Activated CD4-positive, alpha-beta memory T cell treated with anti-CD3 and anti-CD28 coated beads for 36 hours (primary cell): ENCODE measurements at places on chromosomes 5 and 9.

DNA sequence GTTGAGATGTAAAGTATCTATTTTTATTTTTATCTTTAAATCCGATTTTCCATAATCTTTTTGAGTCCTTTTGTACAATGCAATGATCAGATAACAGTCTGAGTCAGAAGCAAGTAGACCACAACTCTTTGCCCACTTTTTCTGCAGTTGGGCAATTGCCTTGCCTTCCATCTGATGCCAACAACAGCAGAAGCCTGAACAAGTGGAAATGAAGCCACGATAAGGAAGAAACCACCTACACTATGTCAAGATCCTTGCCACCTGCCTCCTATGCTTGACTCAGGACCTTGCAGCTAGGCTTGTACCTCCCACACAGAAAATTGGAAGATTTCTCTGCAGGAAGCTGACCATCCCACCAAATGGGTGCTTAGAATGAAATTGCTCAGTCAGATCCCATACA, 78.6 kb downstream of the ANXA1 start:
- DNase-seq = no peak

DNA sequence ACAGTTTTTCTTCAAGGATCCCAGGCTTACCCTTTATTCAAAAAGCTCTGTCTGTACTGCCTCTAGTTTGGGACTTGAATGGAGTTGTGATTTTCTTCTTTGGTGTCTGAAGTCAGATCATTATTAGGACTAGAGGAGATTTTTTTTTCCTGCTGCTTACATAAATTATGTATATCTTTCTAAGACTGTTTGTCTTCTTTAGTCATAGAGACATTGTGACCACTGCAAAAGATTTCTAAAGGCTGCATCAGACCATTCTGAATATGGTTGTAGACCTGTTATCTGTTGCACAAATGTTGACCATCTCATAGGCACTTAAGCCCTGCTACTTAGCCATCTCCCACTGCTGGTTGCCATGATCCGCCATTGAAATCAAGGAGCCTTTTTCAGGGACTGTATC, 238.5 kb upstream of the SMARCA2 start:
- DNase-seq = no peak

DNA sequence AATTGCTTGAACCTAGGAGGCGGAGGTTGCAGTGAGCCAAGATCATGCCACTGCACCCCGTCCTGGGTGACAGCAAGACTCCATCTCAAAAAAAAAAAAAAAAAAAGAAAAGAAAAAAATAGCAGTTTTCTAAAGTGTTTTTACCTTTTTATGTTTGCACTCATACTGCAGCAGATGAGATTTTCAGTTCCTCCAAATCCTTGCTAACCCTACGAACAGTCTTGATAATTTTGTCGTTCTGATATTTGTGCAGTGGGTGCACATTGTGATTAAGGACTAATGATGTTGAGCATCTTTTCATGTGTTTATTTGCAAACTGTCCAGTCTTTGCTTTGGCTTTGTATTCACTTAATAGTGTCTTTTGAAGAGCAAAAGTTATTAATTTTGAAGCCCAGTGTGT, 42.9 kb downstream of the ZCCHC7 start:
- no peak for DNase-seq

DNA sequence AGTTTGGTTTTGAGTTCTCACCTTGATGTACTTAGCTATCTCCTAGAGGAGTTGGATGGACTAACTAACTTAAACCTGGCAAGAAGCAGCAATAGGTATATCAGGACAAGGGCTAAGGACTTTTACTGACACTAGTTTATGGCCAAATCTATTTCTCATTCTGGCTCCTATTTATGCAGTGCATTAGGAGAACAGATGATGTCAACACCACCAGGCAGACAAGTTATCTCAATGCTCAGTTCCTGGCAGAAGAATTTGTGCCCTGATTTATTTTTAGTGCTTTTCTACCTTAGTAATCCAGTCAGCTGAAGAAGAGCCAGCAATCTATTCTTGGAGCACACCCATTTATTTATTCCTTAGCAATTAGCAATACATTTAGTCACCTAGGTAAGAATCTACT, 30.7 kb upstream of the MYOT start:
- DNase-seq = no peak
